ENCODE measurements at places on chromosomes 5 and 9.

GRCh38 chr9:134189145-134189469 is 24.7 kb upstream of the RNU6ATAC start:
- H3K4me1 ChIP-seq = peaks cover 4% of the 10 kb centered on the region
- no peak overlapping the region for H3K27ac ChIP-seq

GRCh38 chr9:38074441-38074961 is 5.5 kb upstream of the SHB start:
- H3K36me3 ChIP-seq = no peaks in the 10 kb centered on the region
- H3K27ac ChIP-seq = no peak overlapping the region
- H3K4me1 ChIP-seq = peaks cover 5% of the 10 kb centered on the region
- H3K27me3 ChIP-seq = peaks cover 23% of the 10 kb centered on the region
- DNase-seq = no peak
- H3K4me3 ChIP-seq = no peak overlapping the region

DNA sequence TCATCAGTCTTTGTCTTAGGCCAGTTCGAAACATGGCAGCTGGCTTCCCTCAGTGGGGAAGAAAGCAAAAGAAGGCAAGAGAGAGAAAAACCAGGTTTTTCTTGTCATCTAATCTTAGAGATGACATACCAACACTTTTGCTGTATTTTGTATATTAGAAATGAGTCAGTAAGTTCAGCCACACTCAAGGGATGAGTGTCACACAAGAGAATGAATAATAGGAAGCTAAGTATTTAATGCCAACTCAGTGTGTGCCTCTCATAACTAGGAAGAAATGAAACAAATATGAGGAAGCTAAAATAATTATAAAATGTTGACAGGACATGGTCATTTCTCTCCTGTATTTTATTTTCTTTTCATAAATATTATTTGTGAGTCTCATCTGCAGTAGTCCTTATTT is 65.3 kb downstream of the CDH12 start:
- no peak for DNase-seq
- no peaks in the 10 kb centered on the region for H3K36me3 ChIP-seq
- H3K4me1 ChIP-seq = no peaks in the 10 kb centered on the region
- H3K4me3 ChIP-seq = no peak overlapping the region

DNA sequence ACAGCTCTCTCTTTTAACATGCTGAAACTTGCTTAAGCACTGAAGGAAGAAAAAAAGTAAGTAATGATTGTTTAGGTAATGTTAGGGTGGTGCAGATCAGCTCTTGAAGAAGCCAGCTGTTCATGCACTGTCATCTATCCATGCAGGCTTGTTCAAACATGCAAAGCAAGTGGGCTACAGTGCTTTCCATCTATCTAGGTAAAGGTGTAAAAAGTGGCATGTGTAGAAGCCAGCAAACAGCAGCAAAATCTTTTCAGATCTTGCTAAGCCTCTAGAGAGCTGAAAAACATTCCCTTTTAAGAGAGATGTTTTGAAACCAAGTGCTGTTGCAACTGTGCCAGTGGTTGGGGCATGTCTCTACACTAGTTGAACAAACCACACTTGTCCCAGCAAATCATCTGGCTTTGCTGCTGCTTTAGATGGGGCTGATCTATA is 214.4 kb downstream of the EFNA5 start:
- no peak overlapping the region for H3K4me3 ChIP-seq
- H3K4me1 ChIP-seq = no peaks in the 10 kb centered on the region
- no peak for DNase-seq
- H3K27ac ChIP-seq = no peak overlapping the region
- H3K27me3 ChIP-seq = peaks cover 13% of the 10 kb centered on the region
- H3K36me3 ChIP-seq = no peaks in the 10 kb centered on the region

DNA sequence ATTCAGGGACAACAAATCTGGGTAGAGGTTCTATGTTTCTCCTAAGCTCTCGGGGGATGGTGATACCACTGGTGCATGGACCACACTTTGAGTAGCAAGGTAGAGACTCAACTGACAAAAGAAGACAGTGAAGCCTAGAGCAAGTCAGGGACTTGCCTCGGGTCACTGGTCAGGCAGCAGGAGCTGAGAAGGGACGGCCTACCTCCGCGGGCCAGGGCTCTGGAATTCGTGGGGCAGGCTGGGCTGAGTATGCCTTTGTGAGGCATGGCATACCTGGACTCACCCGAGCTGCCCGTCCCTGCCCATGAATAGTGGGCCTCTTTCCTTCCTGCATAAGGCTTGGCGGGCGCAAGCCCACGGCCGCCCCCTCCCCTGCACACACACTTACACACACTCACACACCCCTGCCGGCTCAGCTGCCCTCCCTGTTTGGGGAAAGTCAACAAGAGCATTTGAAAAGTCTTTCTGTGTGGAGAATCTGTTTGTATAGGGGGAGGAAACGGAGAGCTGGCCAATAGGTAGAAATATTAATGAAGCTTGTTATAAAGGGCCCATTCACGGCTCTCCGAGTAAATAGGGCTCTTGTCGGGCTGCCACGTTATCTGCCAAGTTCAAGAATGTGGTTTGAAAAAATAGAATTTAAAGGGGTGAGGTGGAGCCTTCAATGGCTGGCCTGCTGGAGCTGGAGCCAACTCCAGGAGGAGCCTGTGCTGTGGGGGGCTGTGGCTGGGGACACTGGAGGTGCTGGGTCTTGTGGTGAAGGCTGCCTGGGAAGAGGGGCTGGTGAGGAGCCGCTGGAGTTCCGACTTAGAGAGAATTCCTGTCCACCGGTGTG is 19.1 kb upstream of the KIF12 start:
- no peaks in the 10 kb centered on the region for H3K36me3 ChIP-seq
- H3K27ac ChIP-seq = no peak overlapping the region
- DNase-seq = no peak
- no peak overlapping the region for H3K4me3 ChIP-seq
- H3K4me1 ChIP-seq = no peaks in the 10 kb centered on the region
- H3K27me3 ChIP-seq = peaks cover 22% of the 10 kb centered on the region

DNA sequence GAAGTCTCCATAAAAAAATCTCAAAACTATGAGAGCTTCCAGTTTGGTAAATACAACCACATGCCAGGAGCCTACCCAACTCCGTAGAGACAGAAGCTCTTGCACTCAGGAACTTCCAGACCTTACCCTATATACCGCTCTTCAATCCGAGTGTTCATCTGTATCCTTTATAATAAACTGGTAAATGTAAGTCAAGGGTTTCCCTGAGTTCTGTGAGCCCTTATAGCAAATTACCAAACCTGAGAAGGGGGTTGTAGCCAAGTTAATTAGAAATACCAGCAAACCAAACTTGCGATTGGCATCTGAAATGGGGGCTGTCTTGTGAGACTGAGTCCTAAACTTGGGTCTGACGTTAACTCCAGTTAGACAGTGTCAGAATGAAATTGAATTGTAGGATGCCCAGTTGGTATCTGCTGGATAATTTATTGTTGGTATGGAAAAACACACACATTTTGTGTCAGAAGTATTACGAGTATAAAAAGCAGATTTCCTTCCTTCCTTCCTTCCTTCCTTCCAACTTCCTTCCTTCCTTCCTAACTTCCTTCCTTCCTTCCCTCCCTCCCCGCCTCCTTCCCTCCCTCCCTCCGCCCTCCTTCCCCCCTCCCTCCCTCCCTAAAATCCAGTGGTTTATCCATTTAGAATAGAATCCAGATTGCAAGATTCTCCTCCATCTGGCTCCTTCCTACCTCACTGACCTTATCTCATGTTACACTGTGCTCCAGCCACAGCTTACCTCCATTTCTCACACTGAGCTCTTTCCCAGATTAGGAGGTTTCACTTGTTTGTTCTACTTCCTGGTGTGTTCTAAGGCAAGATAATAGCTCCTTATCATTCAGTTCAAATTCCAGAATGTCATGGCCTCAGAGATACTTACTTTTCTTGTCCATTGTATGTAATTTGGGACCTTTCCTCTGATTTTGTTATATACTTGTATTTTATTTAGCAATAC is 196.7 kb downstream of the WDR70 start:
- no peak overlapping the region for H3K27ac ChIP-seq
- H3K4me3 ChIP-seq = no peak overlapping the region
- H3K36me3 ChIP-seq = peaks cover 5% of the 10 kb centered on the region
- peaks cover 4% of the 10 kb centered on the region for H3K4me1 ChIP-seq

GRCh38 chr5:61808091-61808490 is 476.0 kb downstream of the ZSWIM6 start:
- H3K36me3 ChIP-seq = no peaks in the 10 kb centered on the region
- H3K4me3 ChIP-seq = no peak overlapping the region

Measured in activated CD8-positive, alpha-beta memory T cell treated with anti-CD3 and anti-CD28 coated beads, Interleukin-2, amount 10 ng/mL, durations not matched to agents 7 days and 5 days (primary cell).